Pancreas (tissue), 10 donors: ENCODE measurements at places on chromosomes 3 and 15.

- no peak for DNase-seq
Observed at GRCh38 chr3:14884665-14885064, 62.7 kb upstream of the NR2C2 start.

DNA sequence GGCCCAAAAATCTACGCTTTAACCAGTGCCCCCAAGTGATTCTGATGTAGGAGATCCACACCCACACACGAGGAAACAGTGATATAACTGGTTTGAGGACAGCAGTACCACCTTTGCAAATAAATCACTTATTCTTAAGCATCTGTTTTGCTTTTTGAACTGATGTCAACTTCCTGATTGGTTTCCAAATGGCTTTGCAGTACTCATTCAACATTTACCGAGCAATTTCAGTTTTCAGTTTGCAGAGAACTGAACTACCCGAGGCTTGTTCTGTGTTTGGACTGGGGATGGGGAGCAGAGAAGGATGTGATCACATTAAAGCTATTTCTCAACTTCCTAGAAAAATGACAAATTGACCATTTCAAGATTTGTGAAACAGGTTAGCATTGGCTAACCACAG lies 1.1 kb upstream of the GYG1 start:
- DNase-seq: no peak

DNA sequence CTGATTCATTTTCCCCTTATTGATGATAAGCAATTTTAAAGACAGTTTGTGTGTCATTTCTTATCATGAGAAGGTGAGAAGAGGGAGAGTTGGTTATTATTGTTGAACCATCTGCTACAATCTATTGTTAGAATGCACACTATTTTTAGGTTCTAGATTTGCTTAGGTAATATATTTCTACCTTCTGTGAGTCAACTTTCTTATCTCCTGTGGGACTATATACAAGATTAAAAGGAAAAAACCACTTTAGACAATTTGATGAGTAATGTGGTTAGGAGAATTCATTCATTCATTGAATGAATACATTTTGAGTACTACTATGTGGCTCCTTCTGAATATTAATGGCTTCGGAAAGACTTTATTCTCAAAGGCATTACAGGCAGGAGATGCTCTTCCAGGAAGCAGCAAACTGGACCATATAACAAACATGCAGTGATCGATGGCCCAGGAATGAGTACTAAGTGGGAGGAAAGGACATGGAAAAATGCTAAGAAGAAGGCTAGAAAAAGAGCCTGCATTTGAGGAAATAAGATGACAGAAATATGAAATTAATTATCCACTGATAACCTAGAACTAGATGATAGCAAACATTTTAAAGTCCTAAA lies 22.4 kb downstream of the SPTSSB start:
- DNase-seq: no peak

DNA sequence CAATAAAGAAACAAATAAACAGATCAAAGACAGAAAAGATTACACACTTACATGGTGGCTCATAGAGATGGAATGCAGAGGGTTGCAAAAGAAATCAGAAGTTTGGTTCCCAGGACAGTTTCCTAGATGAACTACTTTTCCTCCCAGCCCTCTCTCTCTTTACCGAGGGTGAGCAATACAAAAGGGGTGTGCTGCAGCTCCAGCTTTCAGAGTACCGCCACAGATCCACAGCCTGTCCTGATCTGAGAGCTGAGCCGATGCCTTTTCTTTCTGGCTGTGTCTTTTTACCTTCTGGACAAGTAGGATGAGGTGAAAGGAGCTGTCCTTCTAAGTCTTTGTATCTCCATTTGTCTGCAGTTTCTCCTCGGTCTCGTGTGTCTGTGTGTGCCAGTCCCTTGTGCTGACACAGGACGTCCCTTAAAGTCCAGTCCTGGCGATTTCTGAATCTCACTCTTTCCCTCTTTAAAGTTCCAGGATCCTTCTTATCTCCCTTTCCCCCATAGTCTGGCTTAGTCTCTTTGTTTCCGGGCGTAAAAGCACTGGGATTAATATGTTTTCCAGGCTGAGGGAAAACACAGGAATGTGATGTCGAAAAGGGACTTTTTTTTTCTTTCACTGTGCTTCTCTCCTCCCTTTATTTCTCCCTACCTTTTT lies 540 bp downstream of the CCDC80 start:
- no peak for DNase-seq

- no peak for DNase-seq
Observed at GRCh38 chr3:58531555-58531954, 5.4 kb downstream of the ACOX2 start.

DNA sequence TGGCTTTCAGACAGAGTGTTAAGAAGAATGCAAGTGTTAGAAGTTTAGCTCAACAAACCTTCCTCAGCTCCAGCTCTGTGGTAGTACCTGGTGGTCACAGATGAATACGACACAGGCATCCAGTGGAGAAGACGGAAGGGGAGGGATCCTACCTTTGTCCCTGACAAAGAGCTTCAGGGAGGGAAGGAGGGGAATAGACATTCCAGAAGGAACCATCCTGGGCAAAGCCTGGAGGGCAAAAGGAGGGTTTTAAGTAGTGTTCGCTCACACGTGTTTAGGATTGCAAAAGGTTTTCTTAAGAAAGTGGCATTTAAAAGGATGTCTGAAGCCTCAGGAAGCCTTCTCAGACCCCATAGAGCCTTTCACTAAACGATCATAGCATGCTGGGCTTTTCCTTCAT lies 2.8 kb downstream of the CHCHD4 start:
- DNase-seq: no peak

- DNase-seq: no peak
Observed at GRCh38 chr15:93664213-93664956, 567.0 kb upstream of the MCTP2 start.

- DNase-seq: no peak
Observed at GRCh38 chr15:25947323-25948314, 84.5 kb upstream of the ATP10A start.
